ENCODE measurements at places on chromosomes 13 and 19.

DNA sequence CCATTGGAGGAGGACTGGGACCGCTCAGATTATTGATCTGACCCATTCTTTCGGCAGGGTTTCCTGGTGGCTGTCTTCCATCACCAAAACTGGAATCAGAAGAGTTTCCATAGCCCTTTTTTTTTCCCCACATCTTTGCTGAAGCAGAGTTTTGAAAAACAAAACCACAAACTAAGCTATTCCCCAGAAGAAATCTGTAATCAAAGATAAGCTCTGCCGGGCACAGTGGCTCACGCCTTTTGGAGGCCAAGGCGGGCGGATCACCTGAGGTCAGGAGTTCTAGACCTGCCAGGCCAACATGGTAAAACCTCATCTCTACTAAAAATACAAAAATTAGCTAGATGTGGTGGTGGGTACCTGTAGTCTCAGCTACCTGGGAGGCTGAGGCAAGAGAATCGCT is 4.2 kb upstream of the ICAM1 start:
- DNase-seq = no peak

DNA sequence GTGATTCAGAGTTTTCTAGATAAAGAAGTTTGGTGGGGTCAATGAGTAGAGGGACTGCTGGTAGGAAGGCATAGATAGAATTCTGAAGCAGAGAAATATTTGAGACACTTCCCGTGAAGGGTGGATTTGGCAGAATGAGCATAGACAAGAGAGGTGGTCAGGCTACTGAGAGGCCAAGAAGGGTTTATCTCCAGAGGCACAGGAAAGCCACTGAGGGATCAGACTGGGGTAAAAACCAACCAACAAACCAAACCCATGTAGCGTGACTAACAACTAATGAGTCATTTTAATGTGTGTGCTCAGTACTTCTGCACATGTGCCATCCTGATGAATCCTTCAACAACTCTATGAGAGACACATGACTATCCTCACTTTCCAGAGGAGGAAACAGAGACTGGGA is 60.0 kb upstream of the SERP2 start:
- DNase-seq = no peak

DNA sequence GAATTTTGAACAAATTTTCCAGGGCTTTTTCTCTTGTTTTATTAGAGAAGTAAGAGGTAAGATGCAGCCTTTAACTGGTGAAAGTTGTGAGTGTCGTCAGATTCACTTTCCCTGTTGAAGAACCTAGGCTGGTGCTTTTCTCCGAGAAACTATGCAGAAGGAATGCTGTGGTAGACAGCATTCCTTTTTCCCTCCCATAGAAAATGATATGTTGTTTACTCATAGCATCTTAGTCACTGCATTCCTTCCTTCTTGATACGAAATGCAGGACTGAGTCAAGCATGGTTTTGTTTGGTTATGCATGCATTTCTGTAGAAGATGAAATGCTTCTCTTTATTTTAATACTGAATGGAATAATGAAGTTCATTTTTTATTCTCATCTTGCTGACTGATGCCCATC is 3.4 kb downstream of the ITGBL1 start:
- no peak for DNase-seq

DNA sequence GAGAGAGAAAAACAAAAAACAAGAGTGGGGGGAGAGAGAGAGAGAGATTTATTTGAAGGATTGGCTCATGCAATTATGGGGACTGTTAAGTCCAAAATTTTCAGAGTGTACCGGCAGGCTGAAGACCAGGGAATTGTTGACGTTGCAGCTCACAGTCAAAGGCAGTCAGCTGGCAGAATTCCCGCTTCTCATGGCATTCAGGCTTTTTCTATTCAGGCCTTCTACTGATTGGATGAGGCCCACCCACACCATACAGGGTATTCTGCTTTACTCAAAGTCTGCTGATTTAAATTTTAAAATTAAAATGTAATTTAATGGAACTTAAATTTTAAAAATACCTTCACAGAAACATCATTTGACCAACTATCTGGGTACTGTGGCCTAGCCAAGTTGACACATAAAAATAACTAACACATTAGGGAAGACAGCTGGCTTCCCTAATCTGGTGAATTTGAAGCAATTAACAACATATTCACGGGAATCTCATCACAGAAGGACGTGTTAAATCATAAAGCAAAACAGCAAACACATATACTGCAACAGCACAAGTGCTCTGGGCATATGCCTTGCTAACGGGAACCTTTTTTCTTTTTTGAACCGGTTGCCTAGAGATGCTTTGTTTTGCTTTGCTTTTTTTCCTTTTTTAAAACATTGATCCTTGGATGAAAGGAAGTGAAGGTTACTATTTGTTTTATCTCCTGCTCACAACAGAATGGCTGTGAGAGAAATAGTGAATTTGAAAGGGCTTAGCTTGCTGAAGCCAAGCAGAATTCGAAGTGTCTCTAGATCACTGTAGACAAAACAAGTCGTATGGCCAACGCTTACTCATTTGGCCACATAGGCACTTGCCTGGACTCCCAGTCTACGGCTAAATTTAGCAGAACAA is 505.1 kb downstream of the IRS2 start:
- no peak for DNase-seq

GRCh38 chr13:111668451-111668850 is 348.0 kb downstream of the TEX29 start:
- no peak for DNase-seq

- no peak for DNase-seq
Observed at GRCh38 chr13:55497486-55497885, 1643.2 kb upstream of the PRR20A start.

- no peak for DNase-seq
Observed at GRCh38 chr13:32660227-32660626, 74.0 kb downstream of the PDS5B start.

Data from germinal center (tissue), 1 donor.